ENCODE measurements at places on chromosomes 1 and 21.

GRCh38 chr1:206463137-206463536 lies 7.1 kb upstream of the IKBKE start:
- no peak for DNase-seq

DNA sequence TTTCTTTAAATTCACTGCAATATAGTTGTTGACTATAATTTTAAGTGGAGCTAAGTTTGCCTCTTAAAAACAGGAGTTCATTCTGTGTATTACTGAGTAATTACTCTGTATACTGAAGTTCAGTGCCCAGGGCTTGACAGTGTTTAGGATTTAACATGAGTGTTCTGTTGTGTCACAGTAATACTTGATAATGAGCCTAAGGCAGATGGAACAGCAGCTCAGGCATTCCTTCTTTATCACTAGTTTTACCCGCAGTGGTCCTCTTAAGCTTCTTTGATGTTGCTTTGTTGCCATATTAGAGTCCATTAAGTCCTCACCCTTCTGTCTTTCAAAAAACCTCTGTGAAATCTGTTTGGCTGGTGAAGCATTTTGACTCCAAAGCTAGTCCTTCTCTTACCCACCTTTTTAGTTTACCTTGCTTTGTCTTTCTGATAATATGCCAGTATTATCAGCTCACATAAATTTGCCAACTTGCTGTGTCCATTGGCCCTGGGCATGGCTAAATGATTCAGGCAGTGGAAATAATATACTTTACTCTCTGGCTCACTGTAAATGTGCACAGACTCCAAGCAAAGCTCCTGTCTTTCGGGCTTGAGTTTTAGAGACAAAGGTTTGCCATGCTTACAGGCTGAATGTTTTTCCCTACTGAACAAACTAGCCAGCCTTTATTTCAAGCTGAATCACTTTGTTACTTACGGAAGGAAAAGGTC lies 17.7 kb downstream of the HIPK1 start:
- no peak for DNase-seq

- DNase-seq, result no peak
Measured at GRCh38 chr1:187001198-187001889, 172.6 kb downstream of the PLA2G4A start.

DNA sequence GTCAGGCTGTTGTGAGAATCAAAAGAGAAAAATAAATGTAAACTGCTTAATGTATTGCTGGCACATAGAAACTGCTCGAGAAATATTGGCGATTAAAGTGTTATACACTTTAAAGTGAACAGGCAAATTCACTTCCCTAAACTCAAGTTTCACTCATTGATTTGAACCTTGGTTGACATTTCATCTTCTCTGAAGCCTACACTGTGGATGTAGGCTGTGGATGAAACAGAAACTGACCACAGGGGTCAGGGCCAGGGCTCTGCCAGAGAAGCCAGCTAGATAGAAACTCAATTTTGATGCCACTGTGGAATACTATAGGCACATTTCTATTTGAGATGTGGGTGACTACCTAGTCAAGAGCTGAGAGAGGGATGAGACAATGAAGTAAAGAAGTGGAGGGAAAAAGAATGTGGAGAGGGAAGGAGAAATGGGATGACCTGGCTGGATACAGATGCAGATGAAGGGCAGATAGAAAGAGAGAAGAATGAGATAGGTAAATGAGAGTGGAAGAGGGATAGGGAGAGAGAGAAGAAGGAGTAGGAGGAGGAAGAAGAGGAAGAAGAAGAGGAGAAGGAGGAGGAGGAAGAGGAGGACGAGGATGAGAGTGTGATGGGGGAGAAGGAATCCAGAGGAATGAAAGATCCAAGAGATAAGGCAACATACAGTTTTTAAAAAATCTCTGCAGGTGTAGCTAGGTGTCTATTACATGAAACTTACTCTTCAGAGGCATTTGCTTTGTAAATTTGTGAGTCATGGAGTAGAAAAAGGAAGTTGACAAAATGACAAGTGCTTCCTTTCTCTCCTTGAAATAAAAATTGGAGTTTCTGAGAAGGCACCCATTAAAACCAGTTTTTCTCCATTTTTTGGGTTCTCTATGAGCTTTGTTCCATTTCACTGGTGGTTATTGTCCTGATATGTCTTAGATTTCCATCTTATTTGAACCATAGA lies 17.4 kb upstream of the CD1D start:
- no peak for DNase-seq

DNA sequence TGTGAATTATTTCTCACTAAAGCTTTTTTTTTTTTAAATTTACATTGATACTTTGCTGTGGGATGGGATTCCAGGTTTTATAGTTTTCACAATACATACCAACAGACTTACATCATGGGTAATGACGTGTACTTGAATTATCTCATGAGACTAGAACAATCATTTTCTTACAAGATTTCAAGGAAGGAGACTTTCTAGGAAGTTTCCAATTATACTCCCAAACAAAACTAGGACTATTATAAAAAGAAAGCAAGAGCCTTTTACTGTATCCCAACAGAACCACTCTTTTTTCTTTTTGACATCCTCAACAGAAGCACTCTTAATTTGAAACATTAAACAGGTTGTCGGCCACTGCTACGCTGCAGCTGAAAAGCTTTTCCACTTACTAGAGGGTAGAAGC lies 48.7 kb downstream of the TESK2 start:
- DNase-seq, result no peak
